Astrocyte (in vitro differentiated cells and primary cell): ENCODE measurements at places on chromosomes 16 and 17.

GRCh38 chr16:61676740-61677139, 359.5 kb downstream of the CDH8 start:
- DNase-seq = no peak

GRCh38 chr17:39115135-39115534, 36.3 kb downstream of the PLXDC1 start:
- DNase-seq = peak; percentile 20

GRCh38 chr17:12756786-12757185, 32.5 kb upstream of the ARHGAP44 start:
- DNase-seq = no peak

DNA sequence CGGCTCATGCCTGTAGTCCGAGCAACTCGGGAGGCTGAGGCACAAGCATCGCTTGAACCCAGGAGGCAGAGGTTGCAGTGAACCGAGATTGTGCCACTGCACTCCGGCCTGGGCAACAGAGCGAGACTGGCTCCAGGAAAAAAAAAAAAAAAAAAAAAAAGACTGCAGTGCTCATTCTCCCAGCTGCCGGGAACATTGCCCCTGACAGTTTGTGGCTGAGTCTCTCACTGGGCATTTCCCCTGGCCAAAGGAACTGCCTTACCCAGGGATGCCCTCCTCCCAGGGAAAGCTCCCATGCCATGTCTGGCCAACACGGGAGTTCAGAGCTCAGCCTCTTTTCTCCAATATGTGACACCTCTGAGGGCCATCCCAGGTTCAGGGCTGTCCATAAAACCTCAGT, 21.3 kb upstream of the USP10 start:
- no peak for DNase-seq

GRCh38 chr17:44997733-44998520, 29.8 kb upstream of the C1QL1 start:
- DNase-seq = no peak

- no peak for DNase-seq
Observed at GRCh38 chr16:17926866-17927399, 409.6 kb downstream of the NPIPA8 start.

GRCh38 chr16:10969615-10970014, 25.3 kb downstream of the CLEC16A start:
- DNase-seq = no peak

- DNase-seq = no peak
Observed at GRCh38 chr17:82457929-82458178, 687 bp upstream of the NARF start.

DNA sequence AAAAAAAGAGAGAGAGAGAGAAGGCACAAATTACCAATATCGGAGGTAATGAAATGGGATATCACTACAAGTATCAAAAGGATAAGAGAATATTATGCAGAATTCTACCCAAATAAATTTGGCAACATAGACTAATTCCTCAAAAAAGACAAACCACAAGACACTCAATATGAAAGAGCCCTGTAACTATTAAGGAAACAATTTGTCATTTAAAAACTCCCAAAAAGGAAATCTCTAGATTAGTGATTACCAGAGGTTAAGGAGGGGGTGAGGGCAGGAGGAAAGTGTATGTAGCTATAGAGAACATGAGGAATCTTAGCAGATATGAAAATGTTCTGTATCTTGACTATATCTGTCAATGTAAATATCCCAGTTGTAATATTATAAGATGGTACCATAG, 54.0 kb downstream of the CFDP1 start:
- no peak for DNase-seq

GRCh38 chr17:66427134-66427533, 124.7 kb downstream of the PRKCA start:
- DNase-seq = no peak

GRCh38 chr16:73350707-73351452, 303.0 kb upstream of the ZFHX3 start:
- no peak for DNase-seq

GRCh38 chr16:3835089-3835602, 45.4 kb downstream of the CREBBP start:
- no peak for DNase-seq

DNA sequence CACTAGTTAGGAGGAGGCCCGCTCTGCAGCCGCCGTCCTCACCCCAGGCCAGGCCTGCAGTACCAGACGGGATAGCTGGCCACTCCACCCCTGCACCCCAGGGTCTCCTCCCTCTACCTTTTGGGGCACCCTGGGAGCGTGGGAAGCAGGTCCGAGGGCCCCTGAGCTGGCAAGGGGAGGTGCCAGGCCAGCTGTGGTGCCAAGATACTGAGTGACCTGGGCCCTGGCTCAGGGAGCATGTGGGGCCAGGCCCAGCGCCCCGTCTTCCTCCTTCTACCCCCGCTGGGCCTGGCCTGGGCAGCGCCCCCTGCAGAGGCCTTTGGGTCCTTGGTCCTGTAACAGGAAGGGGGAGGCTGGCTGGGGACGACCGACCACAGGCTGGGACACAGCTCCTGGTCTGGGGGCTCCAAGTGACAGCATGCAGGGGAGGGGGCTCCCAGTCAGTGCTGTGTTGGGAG, 13.0 kb downstream of the PAM16 start:
- DNase-seq = no peak

DNA sequence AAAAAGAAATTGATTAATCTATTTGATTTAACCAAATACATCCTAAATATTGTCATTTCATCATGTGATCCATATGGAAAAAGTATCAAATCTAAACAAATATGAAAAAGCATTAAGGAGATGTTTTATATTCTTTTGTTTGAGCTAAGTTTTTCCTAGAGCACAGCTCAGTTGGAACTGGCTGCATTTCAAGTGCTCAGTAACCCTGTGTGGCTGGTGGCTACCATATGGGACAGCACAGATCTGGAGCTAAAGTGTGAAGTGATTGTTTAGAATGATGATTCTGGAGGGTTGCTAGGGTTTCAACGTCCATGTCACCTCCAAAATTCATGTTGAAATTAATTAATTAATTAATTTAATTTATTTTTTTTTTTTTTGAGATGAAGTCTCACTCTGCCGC, 137.5 kb downstream of the XYLT1 start:
- no peak for DNase-seq
